ENCODE measurements at places on chromosomes 16 and 17.

DNA sequence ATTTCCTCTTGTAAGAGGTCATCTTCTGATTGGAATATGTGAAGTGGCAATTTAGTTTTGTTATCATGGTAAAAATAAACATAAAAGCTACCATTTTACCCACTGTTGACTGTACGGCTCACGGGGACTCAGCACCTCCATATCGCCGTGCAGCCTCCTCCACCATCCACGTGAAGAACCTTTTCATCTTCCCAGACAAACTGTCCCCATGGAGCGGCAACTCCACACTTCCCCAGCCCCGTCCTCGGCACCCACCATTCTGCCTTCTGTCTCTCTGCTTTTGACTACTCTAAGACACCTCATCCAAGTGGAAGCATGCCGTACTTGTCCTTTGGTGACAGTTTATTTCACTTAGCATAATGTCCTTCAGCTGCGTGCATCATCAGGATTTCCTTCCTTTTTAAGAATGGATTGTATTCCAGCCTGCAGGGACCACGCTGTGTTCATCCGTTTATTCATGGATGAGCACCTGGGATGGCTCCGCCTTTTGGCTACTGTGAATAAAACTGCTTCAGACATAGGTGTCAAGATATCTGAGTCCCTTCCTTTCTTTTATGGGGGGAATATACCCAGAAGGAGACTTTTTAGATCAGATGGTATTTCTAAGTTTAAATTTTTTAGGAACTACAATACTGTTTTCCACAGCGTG is 14.3 kb downstream of the FBXO31 start:
- DNase-seq: no peak

DNA sequence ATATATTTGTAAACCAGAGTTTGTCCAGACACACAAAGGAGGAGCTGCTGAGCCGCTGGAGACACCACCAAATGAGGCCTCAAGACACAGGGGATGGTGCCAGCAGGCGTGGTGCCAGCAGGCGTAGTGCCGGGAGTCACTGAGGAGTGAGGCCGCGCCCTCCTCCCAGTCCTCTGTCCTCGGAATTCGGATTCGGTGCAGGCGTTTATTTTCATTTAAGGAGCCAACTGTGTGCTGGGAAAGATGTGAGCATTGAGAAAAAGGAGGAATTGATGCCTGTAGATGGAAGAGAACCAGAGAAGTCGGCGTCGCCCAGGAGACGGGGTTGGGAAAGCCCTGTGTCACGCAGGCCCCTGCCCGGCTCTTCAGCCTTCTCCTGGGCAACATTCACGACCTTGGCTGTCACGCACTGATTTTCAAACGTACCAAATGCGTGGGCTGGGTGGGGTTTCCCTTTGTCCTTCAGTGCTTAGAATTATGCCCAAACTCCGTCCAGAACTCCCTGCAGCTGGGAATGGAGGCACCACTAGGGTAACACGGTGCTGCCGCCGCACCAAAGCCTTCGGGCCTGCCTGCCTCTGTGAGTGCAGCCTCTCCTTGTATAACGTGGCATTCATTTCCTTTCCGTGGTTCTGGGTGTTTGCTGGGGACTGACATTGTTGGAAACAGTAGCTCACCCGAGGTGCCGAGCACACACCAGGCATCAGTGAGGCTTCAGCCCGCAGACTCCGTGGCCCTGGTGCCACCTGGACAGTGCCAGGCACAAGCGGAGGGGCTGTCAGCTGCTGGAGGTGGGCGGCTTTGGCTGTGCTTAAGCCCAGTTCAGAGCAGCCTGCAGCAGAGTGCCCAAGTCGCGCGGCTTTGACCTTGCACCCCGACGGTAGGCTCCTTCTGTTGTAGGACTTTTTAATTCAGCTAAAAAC is 49.0 kb upstream of the CHMP6 start:
- no peak for DNase-seq

- DNase-seq: no peak
Observed at GRCh38 chr17:74185571-74186185, 17.8 kb upstream of the RPL38 start.

DNA sequence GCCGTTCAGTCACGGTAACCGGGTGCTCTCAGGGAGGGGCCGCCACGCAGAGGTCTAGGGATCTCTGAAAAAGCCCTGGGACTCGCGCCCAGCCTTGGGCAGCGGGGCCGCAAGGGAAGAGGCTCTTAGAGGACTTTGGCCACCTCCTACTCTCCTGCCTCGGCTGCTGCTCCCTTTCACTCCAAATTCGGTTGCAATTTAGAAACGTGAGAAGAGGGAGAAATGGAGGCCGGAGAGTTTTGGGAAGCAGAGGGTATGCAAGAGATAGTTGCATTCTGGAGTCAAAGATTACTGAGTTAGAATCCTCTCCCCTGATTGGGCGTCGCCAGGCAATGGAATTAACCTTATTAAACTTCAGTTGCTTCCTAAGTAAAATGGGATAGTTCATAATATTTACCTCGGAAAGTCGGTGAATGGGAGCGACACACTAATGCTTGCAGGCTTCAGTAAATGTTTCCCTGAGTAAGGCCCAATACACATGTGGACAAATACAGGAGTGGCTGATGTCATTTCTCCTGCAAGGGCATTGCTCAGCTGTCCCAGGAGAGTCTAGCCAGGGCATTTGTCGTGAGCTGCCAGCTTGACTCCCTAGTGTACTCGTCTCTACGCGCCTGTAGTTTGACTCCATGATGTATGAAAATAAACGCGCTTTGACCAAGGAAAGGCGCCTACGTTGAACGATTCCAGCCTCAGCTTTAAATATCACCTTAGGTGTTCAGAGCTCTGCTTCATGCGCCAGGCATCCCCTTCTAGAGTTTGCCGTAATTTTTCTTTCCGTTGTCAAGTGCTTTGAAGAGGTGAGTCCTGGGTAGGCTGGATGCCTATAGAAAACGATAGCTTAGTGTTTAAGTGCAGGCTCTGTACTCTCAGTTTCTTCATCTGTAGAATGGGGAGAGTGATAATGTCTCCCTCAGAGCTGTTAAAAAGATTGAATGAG is 667 bp downstream of the OGFOD1 start:
- peak; percentile 16 for DNase-seq

GRCh38 chr17:2852729-2853282 is 56.6 kb downstream of the RAP1GAP2 start:
- DNase-seq: no peak

DNA sequence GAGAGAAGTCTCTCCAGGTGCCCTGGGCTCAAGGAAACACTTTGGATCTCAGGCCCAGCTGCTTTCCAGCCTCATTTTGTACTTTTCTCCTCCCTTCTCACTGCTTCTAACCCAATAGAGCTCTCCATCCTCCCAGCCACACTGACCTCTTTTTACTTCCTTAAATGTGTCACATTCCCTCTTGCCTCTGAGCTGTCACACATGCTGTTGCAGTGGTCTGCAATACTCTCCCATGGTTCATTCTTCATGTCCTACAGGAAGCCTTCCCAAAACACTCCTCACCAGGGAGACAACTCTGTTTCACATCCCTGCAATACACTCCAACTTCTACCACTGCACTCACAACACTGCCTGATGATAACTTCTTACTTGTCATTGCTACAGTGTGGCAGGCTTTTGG is 242.1 kb upstream of the DYNLRB2 start:
- DNase-seq: no peak

GRCh38 chr17:1709971-1710806 is at the start of gene TLCD2:
Gene TLCD2 (minus strand): TSS chr17:1710377. CDS start chr17:1710242, 135 bp downstream.
- peak; percentile 41 for DNase-seq

DNA sequence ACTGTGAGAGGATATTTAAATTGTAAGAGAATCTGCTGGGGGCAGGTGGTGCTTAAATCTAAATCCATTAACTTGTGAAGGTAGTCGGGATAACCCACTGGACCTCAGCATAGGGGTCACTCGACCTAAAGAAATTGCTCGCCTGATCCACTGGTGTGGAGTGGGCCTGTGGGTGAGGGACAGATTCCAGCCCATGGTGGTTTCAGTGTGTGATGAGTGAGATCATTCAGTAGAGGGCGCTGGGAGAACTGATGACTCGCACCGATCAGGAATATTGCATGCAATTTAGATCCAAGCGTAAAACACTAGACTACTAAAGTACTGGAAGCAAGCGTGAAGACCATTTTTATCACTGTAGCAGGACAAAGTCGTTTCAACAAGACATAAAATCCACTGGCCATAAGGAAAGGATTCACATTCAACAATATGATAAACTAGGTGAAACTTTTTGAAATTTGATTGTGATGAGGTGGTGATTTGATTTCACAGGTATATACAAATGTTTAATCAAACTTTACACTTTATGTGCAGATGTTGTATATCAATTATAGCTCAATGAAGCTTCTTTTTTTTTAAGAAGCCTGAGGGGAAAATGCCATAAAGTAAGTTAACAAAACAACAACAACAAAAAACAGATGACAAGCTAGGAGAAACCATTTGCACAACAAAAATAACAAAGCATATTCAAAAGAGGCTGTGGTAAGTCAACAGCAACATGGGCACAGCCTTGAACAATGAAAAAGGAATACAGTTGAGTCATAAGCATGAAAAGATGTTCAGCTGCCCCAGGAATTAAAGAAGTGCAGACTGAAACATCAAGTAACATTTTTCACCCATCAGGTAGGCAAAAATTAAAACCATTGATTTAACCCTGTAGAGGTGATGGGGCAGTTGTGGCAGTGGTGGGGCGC is 7.5 kb upstream of the TMEM170A start:
- peak; percentile 40 for DNase-seq

DNA sequence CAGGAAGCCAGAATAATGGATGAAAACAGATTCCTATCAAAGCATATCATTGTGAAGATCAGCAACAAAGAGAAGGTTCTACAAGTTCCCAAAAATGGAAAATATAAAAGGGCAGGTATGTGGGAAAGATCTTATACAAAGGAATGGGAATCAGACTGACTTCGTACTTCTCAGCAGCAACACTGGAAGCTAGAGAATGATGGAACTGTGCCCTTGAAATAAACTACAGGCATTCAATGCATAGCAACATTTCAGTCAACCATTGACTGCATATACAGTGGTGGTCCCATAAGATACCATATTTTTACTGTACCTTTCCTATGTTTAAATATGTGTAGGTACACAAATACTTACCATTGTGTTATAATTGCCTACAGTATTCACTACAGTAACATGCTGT is 30.3 kb upstream of the RAI1 start:
- DNase-seq: no peak

GRCh38 chr16:21197112-21197511 is 14.3 kb downstream of the ZP2 start:
- DNase-seq: no peak

DNA sequence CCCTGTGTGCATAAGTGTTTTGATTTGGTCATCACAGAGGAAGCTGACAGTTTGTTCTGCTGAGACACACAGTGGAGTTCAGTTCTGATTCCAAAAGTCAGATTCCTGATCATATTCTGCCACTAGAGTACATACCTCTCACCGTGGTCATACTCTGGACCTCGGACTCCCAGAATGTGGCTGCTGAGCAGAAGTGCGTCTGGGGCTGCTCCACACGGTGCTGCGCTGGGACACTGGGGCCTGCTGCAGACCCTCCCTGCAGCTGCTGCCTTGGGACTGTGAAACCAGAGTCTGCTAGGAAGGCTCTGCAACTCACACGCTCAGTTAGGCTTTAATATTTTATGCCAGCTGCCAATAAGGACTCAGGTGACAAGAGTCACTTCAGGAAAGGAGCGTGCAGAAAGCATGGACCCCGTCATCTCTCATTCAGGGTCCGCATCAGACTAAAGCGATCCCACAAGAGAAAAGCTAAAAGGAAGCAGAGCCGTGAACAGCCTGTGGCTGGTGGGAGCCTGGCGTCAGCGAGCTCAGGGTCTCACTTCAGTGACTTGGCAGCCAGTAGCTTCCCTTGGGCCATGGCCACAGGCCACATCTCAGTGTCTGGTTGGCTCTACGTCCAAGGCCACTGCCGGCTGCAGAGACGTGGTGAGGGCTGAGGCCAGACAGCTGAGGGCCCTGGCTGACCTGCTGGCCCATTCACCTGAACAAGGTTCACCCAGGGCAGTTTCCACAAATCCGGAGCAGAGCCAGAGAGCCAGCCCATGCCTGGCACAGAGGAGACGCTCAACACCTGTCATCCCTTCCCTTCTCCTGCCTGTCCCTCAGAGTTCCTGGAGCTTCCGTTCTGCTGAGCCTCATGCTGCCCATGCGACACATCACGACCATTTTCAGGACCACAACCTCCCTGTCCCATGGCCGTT is 24.7 kb upstream of the KIFC3 start:
- DNase-seq: no peak

DNA sequence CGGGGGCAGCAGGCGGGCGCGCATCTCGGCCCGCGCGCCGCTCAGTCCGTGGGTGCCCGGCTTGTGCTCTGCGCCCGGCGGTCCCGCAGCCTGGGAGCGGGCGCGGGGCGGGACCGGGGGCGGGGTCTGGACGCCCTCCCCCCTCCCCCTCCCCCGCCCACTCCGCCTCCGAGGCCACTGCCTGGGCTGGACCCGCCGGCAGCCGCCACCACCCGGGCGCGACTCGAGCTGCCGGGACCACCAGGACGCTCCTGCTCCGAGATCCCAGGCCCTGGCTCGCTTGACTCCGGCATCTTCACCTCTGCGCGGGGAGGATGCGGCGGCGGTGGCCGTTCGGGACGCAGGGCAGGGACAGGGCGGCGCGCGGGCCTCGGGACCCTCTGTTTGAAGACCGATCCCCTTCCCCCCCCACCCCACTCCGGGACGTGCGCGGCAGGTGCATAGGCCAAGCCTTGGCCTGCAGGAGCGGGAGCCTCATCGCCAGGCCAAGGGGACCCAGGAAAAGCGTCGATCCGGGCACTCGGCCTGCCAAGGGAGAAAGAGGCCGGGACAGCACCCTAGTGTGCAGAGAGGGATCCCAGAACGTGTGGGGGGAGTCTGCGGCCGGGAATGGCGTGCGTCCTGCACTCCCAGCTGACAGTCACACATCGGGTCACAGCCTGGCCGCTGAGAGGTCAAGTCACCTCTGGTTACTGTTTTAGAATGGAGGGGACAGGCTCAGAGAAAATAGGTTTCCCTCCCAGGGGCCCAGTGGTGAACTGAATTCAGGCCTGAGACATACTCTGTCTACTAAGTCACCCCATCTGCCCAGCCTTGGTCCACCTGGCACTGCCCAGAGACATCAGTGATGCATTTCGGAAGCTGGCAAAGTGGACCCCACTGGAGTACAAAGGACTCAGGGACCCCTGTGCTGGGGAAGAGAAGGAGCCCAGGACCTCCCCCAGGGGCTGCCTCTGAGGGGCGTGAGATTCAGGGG is at the start of gene HS3ST6:
Gene HS3ST6 (minus strand): TSS at position 65 of the 976 bp plus-strand sequence. CDS start 92 bp downstream, outside the sequence.
- no peak for DNase-seq

GRCh38 chr17:79633154-79633553 is 22.3 kb upstream of the RBFOX3 start:
- DNase-seq: no peak

DNA sequence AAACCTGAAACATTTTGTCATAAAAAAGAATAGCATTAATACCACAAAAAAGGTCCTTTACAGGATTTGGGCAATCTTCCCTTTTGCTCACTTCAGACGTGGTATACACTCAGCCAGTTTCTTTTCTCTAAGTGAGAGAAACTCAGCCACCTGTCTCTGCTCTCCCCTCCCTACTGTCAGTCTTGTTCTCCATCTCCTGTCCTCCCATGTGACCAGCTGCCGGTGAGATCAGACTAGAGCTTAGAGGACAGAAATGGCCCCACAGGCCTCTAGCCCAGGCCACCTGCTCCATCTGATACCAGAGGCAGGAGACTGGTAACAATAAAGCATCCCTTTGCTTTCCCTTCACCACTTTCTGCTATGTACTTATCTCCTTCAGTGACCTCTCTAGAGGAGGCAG is 34.9 kb downstream of the CMC2 start:
- DNase-seq: no peak

GRCh38 chr16:84484579-84485254 is 19.7 kb downstream of the MEAK7 start:
- peak; percentile 35 for DNase-seq

- no peak for DNase-seq
Observed at GRCh38 chr16:4611337-4612021, 3.2 kb downstream of the UBALD1 start.

- DNase-seq: no peak
Observed at GRCh38 chr17:6394055-6394606, 40.8 kb downstream of the AIPL1 start.

All from stimulated activated CD4-positive, alpha-beta T cell treated with anti-CD3 and anti-CD28 coated beads, Interleukin-15, amount 100 ng/mL, for 24 hours (primary cell).